ENCODE measurements at places on chromosomes 11 and 22.
A peak's percentile ranks its signal among the peaks of the same experiment; 100 is the strongest.

- no peak for DNase-seq
Observed at GRCh38 chr22:29207562-29208501, 2.1 kb downstream of the EMID1 start.

GRCh38 chr11:7826324-7826723 lies 29.6 kb upstream of the OR5P2 start:
- DNase-seq = no peak

- no peak for DNase-seq
Observed at GRCh38 chr11:63793161-63793560, 20.1 kb upstream of the SPINDOC start.

DNA sequence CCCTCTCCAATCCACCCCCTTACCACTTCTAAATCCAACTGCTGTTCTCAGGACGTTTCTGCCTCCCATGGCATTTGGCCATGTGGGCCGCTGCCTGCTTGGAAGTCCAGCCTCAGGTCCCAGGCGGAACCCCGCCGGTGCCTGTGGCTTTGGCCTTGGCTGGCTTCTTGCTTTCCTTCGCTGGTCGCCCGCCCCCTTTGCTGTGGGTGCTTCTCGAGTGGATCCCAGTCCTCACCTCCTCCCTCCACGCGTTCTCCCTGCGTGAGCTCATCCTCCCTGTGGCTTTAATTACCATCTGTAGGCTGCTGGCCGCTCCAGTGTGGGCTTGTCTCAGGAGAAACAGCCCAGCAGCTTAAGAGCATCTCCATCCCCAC lies 111.7 kb downstream of the NECTIN1 start:
- no peak for DNase-seq

- DNase-seq = no peak
Observed at GRCh38 chr11:68933605-68934320, 30.1 kb downstream of the IGHMBP2 start.

- no peak for DNase-seq
Observed at GRCh38 chr22:45322873-45323525, 13.3 kb downstream of the FAM118A start.

GRCh38 chr11:59724066-59724465 lies 10.4 kb upstream of the OR10V1 start:
- DNase-seq = no peak

- no peak for DNase-seq
Observed at GRCh38 chr11:77823775-77824174, 2.8 kb downstream of the AAMDC start.

DNA sequence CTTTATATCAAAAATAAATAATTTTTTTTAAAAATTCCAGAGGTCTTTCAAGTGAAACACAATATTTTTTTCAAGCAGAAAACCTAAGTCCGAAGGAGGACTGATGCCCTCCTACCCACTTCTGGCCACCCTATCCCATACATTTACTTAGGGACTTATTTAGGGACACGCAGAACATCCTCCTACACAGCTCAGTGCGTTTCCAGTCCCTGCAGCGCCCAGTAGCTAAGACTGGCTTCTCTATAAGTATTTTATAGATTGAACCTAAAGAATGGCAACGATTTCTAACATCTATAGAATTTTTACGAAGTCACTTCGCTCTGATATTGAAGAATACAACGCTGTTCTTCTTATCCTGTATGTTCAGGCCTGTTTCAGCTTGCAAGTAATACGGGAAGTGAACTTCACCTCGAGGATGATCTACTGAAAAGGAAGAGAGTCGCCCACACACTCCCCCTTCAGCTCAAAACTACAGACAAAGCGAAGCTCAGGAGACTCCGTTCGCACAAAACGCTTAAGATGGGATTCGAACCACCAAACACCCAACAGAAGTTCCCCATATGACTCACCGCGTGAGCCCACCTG lies 328 bp downstream of the CHEK2 start:
- no peak for DNase-seq

DNA sequence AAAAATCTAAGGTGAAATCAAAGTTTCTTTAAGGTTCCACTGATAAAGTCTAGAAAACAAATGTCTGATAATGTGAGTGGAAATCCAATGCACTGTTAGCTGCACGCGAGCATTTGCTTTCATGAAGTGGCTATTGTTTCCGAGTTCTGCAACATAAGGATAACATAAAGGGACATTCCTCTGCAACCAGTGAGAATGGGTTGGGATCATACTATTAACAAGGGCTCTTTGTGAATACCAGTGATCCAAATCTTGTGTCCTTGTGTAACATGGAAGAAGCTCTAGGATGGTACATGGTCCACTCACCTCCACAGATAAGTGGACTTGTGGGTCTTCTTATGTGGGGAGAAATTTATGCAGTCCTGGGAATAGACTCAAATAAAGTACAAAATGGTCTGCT lies 24.6 kb downstream of the APIP start:
- DNase-seq = no peak

GRCh38 chr11:39374963-39375698 lies 2084.3 kb downstream of the LRRC4C start:
- peak; percentile 9 for DNase-seq

DNA sequence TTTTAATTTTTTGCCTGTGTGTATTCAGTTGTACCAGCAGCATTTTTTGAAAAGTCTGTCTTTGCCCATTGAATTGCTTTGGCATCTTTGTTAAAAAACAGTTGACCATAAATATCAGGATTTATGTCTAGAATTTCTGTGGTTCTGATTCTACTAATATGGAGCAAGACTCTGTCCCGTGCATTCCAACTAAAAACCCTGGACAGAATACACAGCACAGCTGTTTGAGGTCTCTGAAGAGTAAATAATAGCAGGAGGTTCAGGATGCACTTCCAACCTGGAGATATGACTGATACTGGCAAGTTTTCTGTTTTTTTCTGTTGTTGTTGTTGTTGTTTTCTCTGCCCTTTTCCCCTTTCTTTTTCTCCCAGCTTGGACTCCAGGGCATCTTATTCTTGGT lies 141.9 kb downstream of the TMEM135 start:
- DNase-seq = no peak

GRCh38 chr22:37896939-37897338 lies 9.2 kb upstream of the MICALL1 start:
- peak; percentile 10 for DNase-seq

All from HuH-7 (cell line).